ENCODE measurements at places on chromosomes 7 and 10.

- DNase-seq, result no peak
Measured at GRCh38 chr10:96767611-96768010, 47.3 kb upstream of the PIK3AP1 start.

DNA sequence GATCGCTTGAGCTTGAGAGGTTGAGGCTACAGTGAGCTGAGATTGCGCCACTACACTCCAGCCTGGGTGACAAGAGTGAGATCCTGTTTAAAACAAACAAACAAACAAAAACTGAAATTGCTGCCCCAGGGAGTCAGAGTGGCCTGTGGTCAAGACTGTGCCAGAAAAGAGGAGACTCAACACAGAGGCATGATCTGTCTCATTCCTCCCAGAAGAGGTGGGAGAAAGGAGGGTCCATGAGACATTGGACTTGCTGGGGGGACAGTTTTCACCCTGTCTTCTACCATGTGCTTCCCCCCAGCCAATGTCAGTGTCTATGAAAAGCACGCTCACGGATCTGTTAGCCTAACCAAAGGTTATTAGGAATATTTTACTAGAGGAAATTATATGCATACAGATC, 3.2 kb downstream of the ZNF853 start:
- DNase-seq, result no peak

DNA sequence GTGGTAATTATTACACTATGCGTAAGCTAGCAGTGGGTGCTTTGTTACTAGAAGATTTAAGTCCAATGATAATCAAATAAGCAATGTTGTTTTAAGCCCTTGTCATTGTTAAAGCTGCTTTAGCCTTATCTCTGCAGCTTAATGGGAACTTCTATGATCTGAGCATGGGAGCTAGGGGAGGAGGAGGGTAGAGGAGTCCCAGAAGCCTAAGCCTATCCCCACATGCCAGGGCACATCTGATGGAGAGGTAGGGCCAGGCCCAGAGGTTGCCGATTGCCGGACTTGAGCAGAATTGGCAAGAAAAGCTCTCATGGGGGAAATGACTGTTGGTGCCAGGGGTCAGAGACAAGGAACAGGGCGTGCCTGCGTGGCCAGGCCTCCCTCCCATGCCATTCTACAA, 13.4 kb downstream of the CUBN start:
- DNase-seq, result no peak

DNA sequence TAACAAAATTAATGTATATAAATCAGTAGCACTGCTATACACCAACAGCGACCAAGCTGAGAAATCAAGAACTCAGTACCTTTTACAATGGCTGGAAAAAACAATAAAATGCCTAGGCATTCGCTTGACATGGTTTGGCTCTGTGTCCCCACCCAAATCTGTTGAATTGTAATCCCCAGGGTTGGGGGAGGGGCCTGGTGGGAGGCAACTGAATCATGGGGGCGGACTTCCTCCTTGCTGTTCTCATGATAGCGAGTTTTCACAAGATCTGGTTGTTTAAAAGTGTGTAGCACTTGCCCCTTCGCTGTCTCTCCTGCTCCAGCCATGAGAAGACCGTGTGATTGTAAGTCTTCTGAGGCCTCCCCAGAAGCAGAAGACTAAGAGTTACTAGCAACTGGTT, 8.6 kb downstream of the ZNF786 start:
- no peak for DNase-seq

- no peak for DNase-seq
Measured at GRCh38 chr7:107242267-107242666, 73.5 kb downstream of the HBP1 start.

GRCh38 chr7:55187701-55188491, 169.1 kb downstream of the EGFR start:
- DNase-seq, result no peak

GRCh38 chr10:128512767-128513166, 386.5 kb upstream of the MKI67 start:
- no peak for DNase-seq

- DNase-seq, result no peak
Measured at GRCh38 chr7:130390486-130390885, 10.2 kb downstream of the CPA1 start.

- no peak for DNase-seq
Measured at GRCh38 chr7:105830405-105831301, 45.7 kb downstream of the ATXN7L1 start.

GRCh38 chr10:108496106-108496505, 1331.6 kb upstream of the SORCS1 start:
- DNase-seq, result no peak

GRCh38 chr10:111578076-111578475, 501.2 kb downstream of the ADRA2A start:
- DNase-seq, result no peak

- DNase-seq, result no peak
Measured at GRCh38 chr7:92750447-92750839, 85.9 kb downstream of the CDK6 start.

- DNase-seq, result no peak
Measured at GRCh38 chr7:135083005-135083404, 64.9 kb upstream of the TMEM140 start.

DNA sequence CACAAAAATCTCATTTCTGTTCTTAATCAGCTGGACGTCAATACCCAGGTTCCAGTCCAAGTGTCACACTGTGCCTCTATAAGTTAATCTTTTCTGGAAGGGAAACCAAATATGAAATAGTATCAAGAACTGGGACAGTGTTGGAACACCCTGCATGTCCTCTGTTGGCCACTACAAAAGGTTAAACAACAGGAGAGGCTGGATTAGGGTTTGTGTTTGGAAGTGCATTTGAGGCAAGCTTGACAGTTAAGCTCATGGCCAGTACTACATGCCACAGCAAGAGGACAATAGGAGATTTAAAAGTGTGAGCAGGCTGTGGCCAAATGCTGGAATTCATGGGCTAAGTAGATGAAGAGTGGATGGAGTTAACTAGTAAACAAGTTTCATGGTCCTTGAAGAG, 751.5 kb downstream of the AUTS2 start:
- no peak for DNase-seq

DNA sequence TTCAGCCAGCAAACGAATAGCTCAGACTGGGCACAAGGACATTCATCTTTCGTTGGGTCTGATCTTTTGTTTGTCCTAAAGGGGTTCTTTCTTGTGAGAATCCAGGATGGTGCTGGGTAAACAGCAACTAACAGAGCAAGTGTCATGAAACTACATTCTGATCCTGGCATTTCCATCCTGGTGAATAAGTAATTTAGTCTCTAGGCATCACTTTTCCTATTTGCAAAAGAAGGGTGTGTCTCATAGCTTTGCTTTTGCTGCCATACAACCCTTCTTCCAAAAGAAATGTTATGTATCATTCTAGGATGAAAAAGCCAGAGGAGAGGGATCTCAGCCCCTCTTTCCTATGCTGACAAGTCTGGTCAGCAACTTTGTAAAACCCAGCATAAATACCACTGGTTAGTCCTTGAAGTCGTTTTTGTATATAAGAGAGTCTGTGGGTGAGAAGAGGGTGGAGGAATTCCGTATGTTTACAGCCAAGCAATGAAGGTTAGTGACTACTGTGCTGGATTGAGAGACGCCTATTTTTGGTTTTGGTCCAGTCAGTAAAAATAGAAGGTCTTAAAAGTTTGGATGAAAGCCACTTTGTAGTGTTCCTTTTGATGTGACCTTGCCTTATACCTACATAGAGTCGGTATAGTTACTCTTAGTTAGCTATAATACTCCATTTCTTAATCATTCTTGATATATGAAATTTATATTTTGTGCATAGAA, 88.4 kb upstream of the SLC25A13 start:
- DNase-seq, result no peak

Data from activated CD8-positive, alpha-beta memory T cell treated with anti-CD3 and anti-CD28 coated beads for 1 hour (primary cell).